ENCODE measurements at places on chromosomes 12 and 14.

DNA sequence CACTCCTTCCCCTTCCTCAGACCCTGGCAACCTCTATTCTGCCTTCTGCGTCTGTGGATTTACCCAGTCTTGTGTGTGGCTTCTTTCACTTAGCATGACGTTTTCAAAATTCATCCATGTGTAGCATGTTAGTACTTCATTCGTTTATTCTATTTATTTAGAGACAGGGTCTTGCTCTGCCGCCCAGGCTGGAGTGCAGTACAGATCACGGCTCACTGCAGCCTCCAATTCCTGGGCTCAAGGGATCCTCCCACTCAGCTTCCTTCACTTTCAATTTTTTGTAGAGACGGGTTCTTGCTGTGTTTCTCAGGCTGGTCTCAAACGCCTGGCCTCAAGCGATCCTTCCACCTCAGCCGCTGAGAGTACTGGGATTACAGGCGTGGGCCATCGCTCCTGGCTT, 37.0 kb downstream of the B4GALNT3 start:
- no peak for DNase-seq

DNA sequence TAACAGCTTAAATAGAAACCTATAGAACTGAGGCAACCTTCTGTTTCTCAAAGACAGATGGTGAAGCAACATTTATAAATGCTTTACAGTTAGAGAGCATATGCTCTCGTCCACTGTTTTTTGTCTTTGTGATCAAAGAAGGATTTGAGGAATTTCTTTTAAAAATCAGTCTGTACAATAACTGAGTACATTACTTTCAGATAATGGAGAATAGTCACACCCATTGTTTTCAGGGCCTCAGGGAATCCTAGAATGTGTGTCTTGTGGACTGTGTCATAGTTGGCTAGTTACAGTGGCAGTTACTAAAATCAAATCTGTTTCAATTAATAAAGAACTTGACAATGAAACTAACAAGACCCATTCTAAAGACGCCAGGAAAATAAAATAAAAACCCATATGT, 107.9 kb downstream of the PRKCH start:
- DNase-seq, result no peak

DNA sequence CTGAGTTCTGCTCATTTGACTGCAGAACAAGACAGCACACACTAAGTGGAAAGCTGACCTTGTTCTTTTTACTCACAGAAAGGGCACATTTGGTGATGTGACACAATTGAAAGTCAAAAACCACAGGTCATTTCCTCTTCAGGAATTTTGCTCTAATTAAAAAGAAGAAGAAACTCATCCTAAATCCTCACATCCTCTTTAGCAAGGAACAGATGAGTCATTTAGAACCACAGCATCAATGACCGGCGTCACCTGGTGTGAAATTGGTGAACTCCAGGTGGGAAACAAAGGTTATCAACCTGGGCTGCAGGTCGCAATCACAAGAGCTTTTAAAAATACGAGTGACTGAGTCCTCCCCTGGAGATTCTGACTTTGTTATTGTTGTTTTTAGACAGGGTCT, 2.9 kb upstream of the RNU6-8 start:
- no peak for DNase-seq

GRCh38 chr12:56591961-56592360, 38.2 kb downstream of the BAZ2A start:
- no peak for DNase-seq

DNA sequence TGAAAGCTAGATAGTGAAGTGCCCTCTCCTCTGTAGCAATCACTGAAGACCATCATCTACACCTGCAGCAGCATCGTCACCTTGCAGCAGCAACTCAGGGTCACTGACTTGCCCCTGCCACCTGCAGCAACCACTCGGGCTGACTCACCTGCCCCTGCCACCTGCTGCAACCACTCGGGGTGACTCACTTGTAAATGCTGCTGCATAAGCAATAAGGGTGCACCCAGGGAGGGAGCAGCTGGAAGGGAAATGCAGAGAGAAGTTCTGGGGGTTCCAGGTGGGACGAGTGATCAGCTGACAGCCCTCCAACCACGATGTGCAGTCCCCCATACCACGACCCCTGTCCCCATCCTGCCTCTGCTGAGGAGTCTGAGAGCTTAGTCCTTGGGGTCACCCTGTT, 357.1 kb upstream of the SFSWAP start:
- DNase-seq, result no peak

DNA sequence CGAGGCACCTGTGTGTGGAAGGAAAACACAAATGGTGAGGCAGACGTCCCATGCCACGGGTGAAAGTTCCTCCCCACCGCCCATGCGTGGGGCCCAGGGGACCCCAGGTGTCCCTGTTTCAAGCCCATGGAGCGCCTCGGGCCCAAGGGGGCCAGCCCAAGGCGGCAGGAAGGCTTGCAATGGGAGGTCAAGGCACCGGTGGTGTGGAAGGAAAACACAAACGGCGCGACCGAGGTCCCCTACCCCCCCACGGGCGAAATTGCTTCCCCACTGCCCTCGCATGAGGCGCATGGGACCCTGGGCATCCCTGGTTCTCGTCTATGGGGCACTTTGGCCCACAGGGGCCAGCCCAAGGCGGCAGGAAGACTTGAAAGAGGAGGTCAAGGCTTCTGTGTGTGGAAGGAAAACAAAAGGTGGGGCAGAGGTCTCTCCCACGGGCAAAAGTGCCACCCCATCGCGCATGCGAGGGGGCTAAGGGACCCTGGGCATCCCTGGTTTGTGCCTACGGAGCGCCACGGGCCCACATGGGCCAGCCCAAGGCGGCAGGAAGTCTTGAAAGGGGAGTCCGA, 379.4 kb downstream of the ALG10 start:
- DNase-seq, result no peak

DNA sequence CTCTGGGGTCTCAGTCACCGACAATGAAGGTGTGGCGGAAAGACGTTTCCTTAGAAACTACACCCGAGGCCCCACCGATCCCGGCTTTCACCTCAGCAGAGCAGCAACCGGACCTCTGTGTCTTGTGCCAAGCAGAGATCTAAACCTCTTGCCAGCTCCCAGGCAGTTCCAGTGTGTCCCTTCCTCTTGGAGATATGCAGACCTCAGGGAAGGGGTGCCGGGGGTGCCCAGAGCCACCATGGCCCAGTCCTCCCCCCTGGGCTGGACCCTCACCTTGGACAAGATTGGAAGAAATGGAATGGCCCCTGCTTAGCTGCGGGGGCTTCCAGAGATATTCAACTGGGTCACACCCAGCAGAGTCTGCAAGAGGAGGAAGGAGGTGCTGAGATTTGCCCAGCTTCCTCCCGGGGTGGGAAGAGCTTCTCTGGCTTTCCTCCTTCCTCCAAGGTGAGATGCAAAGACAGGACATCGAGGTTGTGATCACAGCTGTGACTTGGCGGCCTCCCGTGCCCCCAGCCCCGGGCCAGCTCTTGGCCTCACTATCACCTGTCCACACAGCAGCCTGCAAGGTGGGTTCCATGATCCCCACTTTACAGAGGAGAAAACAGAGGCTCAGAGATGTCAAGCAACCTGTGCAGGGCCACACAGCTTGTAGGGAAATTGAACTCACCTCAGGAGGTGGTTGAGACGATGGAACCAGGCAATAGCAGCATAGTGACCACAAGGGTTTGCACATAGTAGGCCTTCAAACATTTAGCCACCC, 281.7 kb upstream of the RTL1 start:
- no peak for DNase-seq

DNA sequence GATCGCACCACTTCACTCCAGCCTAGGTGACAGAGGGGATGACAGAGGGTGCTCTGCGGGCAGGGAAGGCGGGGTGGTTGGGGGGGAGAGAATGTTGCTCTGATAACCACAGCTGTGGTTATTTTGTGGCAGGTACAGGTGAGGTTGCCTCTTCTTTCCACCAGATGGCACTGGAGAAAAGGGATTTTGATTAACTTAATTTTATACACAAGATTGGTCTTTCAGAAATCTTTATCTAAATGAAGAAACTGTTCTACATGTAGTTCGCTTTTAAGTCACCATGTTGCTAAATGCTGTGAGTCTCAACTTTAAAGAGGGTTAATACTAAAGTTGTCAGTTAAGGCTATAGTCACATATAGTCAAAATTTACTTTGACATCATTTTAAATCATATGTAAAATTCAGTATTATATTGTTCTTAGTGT, 25.7 kb downstream of the FGF23 start:
- DNase-seq, result no peak

DNA sequence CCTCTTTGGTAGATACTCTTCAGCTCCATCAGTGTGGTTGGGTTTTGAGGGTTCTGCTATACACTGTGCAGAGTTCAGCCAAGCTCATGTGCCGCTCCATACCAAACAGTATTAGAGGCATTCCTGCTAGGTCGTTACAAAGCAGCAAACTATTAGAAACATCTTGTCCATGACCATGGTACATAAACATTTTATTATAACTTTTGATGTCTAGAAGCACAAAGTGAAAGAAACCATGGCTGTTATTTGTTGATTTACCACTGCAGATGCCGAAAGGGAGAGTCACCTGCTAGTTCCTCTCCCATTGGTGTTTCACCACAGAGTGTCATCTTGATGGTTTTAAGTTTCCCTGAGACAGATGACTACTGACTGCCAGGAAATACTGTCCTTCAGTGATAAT, 242.0 kb downstream of the ADAMTS20 start:
- DNase-seq, result no peak

DNA sequence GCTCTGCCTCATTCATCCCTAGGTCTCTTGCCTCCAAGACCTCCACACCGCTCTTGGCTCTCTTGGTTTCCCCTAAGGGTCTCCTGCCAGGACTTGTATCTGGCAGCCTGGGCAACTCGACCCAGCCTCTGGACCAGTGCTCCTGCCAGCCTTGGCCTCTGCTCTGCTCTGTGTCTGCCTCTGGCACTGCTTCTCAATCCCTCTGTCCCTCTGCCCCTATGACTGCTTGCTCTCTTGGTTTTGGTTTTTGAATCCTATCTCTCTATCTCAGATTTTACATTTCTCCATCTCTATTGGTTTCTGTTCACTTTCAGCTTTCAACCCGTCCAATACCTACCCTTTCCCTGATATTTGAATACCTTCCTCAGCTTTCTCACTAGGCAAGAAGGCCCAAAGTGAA, 6.3 kb downstream of the ITGA5 start:
- DNase-seq, result no peak

- DNase-seq, result no peak
Measured at GRCh38 chr12:89927226-89927698, 218.6 kb upstream of the ATP2B1 start.

- DNase-seq, result no peak
Measured at GRCh38 chr14:22607291-22607690, 9.2 kb downstream of the ABHD4 start.

DNA sequence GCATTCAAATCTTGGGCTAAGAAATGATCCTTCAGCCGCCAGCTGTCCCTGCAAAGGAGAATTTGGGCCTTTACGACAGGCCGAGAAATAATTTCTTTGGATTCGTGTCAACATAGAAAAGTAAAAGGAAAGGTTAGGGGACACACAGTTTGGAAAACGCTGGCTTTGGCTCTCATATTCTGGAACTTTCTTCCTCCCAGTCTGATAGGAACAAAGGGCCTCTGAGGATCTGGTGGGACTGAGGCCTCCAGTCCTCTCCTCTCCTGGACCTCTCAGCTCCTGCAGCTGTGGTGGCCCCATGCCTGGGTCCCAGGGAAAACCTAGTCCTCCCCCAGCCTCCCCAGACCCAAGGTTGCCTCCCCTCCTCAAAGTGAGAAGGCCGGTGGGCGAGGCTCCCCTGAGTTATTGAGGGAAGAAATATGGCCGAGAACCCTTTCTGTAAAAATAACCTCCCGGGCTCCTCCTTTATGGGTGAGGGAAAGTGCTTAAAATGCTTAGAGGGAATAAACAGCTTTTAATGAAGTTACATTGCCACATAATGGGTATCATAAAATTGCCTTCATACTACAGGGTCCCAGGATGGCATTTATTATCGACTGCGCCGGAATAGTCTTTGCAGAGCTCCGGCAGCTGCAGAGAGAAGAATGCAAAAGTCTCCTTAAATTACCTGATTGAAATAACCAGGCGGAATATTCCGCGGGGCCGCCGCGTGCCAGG, 188.3 kb downstream of the PHETA1 start:
- no peak for DNase-seq

- peak; percentile 59 for DNase-seq
Measured at GRCh38 chr12:752695-753610, 574 bp downstream of the WNK1 start.

GRCh38 chr14:71563492-71564153, 368.6 kb upstream of the RGS6 start:
- DNase-seq, result no peak

GRCh38 chr12:123748661-123749060, 13.4 kb upstream of the DNAH10 start:
- DNase-seq, result no peak

- no peak for DNase-seq
Measured at GRCh38 chr12:42921741-42922504, 332.4 kb upstream of the PRICKLE1 start.

DNA sequence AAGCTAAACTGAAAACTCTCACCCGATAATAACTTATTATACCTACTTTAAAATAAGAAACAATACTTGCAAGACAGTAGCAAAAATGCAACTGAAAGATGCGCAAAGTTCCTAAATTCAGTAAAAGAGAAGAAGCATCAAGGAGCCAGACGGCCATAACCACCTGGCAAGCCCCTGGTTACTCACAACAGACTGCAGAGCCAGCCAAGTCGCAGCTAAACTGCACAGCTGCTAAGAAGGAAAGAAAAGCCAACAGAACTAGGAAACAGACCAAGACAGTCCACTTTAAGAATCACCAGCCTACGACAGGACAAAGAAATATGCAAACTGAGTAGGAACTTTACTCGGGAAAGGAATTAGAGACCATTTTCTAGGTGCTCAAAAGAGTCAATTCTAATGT, 127.9 kb downstream of the TMTC1 start:
- DNase-seq, result no peak

DNA sequence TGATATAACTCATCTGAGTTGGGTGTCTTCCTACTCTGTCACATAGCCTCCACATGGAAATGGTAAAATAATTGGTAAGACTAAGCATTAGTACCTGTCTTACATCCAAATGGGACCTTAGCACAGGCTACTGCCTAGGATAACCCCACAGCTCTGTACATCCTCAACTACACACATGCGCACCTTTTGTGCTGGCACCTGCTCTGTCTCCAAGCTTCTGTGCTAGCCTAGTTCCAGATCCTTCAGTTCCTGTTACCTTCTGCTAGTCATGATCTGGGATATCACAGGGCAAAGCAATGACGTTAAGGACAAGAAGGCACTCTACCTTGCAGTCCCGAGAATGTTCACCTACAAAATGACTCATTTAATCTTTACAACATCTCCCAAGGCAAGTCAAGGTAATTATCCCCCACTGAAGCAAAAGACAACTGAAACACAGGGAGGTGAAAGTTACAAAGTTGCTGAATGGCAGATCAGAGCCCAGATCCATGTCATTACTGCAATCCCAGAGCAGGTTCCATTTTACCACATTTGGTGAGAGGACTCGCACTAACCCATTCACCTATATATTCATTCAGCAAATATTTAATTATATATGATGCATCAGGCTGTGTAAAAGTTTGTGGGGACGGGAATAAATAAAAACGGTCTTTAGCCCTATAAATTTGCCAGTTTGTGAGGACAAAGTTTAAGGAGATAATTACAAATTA, 61.7 kb downstream of the PPM1H start:
- no peak for DNase-seq

DNA sequence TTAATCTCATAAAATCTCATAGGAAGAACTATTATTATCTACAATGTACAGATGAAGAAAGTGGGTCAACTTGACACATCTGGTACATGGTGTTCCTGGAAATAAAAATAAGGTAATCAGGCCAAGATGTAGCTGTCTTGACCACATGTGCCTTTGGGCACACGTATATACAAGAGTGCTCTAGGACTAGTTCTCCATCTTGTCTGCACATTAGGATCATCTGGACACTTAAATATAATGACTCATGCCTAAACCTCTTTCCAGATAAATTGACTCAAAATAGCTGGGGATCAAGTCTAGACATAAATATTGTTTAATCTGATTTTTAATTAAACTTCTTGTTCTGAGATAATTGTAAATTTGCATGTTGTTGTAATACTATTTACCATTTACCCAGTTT, 182.6 kb downstream of the CNTN1 start:
- DNase-seq, result no peak
